ENCODE measurements at places on chromosomes 2 and 18.

DNA sequence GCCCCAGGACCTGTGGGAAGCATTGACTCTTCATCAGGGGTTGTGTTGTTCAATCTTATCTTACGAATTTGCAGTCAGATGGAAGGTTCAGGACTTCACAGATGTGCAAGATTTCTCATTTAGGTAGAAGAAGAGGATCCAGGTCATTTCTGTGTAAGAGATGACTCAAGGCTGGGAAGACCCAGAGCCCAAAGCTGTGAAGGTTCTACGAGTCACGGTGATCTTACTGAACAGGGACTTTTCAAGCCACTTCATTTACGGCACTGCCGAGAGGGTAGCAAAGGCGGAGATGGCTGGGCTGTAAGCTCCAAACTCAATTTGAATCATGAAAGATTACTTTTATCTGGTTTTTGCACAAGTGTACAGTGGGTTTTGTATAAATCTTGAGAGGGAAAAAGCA lies 228.0 kb upstream of the MEX3C start:
- DNase-seq: no peak

GRCh38 chr2:173076581-173077345 lies 1.1 kb downstream of the MAP3K20 start:
- peak; percentile 51 for DNase-seq

GRCh38 chr2:237194081-237194480 lies 108.4 kb downstream of the COPS8 start:
- DNase-seq: no peak

DNA sequence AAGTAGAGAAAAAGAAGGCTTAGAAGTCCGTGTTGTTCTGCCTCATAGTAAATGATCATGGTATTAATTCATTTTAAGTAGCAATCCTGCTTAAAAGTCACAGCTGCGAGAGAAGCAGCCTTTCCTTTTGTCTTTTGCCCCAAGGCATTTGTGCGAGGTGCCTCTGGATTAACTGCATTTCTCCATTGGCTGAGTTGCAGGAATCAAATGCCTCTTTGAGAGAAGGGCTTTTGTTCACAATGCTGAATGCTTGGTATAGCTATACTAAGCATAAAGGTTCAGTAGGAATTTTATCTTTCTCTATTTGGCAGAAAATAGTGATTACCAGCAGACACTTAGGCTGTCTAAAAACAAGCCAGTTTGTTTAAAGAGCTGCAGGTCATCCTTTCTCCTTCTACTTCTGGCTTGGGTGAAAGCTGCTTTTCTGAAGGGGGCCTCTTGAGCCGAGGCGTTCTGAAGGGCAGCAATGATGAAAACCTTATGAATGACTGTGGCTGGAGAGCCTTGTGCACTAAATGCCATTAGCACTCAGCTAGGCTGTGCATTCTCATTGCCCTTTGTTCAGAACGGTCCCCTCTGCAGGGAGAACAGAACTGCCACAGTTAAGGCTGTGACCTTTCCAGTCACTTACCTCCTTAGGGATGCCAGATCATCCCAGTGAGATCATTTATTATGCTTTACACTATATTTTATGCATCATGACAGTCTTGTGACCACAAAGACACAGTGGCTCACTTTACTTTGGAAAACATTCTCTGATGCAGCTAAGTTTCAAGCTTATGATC lies 68.8 kb upstream of the TMEM87B start:
- DNase-seq: no peak

DNA sequence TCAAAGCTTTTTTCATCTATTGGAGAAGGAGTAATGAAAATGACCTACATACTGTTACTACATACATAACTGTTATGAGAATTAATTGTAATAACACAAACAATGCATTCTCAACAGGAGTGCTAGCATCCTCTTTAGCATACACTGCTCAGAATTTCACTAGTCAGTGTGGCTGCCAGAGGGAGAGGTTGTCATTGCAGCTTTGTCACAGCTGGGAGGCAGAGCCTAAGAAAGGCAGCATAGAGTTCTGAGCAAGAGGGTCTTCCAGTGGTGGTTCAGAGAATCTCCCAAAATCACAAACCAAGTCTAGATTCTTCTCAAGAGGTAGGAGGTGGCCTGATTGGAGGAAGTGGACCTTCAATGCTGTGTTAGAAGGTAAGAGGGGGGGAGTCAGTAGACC lies 286.7 kb upstream of the CYRIA start:
- DNase-seq: no peak

GRCh38 chr2:96391153-96391827 lies 55.7 kb downstream of the NCAPH start:
- no peak for DNase-seq

DNA sequence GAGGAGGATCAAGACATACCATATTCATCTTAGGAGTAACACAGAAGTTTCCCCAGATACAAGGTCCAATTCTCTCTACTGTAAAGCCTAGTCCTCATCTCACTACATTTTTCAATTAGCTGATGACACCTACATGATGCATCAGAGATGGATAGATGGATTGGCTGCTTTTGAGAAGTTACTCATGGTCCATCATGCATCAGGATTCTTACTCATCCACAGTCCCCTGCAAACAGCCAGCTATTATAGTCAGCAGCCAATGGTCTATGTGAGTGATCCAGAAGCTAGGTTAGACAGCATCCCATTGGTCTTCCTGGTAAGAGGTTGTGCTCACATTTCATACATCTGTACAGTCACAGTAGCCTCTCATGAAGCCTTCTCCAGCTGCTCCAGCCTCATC lies 154.5 kb upstream of the NRP2 start:
- DNase-seq: peak; percentile 14

- peak; percentile 62 for DNase-seq
These were observed 891 bp downstream of the CAB39 start for GRCh38 chr2:230713331-230714135.

- DNase-seq: no peak
These were observed 136.1 kb upstream of the NRP2 start for GRCh38 chr2:205545971-205546816.

DNA sequence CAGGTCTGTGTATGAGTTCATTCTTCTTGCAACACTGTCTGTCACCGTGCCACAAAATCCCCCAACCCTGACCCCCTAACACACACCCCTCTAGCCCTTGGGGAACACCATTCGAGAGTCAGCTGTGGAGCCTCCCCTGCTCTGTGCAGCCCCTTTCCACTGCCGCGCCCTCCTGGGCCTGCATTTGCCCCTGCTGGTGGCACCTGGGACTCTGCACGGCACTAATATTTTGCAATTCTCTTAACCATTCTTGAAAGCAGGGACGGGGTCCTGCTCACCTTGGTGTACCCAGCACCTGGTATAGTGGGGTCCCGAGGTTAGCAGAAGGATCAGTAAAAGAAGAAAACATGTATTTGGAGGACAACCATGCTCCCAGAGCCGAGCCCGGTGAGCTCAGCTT lies 124.0 kb downstream of the HDAC4 start:
- no peak for DNase-seq

DNA sequence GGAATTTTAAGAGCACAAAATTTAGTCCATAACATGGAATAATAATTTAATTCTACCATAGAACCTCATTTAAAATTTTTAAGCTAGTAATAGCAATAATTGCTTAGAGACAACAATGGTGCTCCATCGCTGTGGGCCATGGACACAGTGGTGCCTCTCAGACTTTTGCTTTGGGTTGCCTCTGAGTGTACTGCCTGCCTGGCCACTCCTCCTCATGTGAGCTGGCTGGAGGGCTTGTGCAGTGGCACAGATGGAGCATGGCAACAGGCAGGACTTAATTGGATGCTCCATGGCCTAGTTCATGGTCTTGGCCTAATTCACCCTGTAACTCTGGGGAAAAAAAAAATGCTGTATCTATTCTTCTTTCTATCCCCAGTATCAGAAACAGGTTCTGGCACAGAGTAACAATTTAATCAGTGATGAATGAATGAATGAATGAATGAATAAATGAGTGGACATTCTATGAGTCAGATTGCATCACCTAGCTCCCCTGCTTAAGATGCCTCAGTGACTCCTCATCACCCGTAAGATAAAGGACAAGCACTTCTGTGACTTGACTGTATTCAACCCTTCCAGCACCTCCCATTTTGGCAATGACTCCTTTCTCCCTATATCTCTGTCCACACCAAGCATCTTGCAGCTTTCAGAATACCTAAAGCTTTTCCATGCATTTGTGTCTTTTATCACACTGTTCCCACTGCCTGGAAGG lies 211.8 kb upstream of the SLC14A2 start:
- DNase-seq: no peak

- DNase-seq: no peak
These were observed 74.8 kb upstream of the LGALSL start for GRCh38 chr2:64379186-64379585.

- DNase-seq: no peak
These were observed 41.5 kb downstream of the MARCHF7 start for GRCh38 chr2:159753797-159754196.

DNA sequence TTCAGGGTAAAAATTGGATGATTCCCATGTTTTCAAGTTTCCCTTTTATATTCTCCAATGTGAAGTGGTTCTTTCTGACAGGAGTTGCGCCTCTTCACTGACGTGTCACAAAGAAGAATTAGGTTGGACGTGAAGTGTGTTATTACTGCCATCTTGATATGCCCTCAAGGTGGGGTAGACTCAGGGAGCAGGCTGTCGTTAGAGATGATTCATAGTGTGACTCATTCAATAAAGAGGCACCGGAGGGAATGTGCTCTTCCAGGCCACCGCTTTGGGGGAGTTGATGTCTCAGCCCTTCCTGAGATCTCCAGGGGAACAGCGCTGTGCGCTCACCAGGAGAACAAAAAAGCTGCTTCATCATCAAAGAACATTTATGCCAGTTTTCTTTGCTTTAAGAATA lies 3.6 kb upstream of the DGKD start:
- peak; percentile 97 for DNase-seq

GRCh38 chr18:13112982-13113381 lies 105.6 kb upstream of the LDLRAD4 start:
- DNase-seq: no peak

- no peak for DNase-seq
These were observed 6.5 kb upstream of the IMPA2 start for GRCh38 chr18:11974741-11975325.

- DNase-seq: no peak
These were observed 18.2 kb downstream of the IWS1 start for GRCh38 chr2:127508023-127508630.

DNA sequence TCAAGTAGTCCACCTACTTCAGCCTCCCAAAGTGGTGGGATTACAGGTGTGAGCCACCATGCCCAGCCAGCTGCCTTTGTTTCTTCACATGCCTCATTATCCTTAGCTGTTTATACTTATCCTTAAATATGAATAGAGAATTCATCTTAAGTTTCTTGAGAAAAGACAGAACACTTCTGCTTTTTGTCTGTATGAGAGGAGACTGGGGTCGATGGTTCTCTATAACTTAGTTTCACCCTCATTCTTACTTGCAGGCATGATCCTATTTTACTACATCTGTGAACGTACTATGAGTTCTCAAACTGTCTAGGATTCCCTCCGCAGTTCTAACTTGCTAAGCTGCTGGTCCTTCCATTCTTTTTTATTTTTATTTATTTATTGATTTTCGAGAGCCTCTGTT lies 20.4 kb downstream of the PPM1B start:
- no peak for DNase-seq

- DNase-seq: peak; percentile 62
These were observed at the start of gene SLC9A4 for GRCh38 chr2:102473020-102473419. SLC9A4 (plus strand) TSS chr2:102473226; CDS start chr2:102473760, 534 bp downstream.

GRCh38 chr2:40445467-40445866 lies 6.4 kb downstream of the SLC8A1 start:
- DNase-seq: no peak

GRCh38 chr2:26438926-26439325 lies 37.2 kb downstream of the DRC1 start:
- no peak for DNase-seq

DNA sequence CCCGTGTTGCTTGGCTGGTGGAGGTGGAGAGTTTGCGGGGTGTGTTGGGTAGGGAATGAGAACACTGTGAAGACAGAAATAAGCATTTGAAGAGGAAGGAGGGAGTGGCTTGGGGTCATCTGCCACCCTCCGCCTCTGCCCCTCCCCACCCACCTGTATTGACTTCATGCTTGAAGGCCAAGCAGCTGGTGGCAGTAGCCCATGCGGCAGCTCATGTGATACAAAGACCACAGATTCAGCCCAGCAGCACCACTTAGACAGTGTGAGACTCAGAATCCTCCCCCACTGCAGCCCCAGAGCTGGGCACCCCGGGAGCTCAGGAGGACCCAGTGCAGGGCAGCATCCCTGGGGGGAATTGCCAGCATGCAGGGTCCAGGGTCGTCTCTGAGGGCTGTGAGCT lies 15.4 kb downstream of the NPPC start:
- no peak for DNase-seq

DNA sequence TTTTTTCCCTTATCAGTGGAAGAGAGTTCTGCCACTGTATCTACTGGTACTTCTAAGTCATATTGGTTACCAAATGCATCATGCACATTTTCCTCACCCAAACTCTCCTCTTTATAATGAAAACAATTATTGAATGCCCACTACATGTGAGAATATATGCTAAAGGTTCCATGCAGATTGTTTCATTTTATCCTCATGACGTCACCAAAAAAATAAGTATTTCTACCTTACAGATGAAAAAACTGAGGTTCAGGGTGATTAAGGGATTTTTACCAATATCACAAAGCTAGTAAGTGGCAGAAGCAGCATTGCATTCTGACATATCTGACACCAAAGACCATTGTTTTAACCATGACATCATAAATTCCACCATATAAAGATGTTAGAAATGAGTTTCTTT lies 51.9 kb upstream of the ZEB2 start:
- no peak for DNase-seq

DNA sequence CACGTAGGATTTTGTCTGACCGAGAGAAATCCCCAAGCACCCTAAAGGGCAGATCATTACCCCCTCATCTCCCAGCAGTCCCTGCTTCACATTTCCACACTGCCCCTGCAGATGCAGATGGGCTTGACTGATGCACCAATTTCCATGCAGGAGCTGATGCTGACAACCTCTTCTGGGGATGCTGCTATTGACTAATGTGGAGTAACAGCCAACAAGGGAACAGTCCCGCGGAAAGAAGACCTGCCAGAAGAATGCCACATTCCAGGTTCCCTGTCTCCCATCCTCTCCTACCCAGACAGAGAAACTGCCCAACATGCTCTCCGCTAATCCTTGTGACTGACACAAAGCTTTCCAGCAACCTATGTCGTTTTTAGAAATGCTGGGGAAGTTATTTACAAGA lies 91.7 kb downstream of the AFF3 start:
- DNase-seq: no peak

DNA sequence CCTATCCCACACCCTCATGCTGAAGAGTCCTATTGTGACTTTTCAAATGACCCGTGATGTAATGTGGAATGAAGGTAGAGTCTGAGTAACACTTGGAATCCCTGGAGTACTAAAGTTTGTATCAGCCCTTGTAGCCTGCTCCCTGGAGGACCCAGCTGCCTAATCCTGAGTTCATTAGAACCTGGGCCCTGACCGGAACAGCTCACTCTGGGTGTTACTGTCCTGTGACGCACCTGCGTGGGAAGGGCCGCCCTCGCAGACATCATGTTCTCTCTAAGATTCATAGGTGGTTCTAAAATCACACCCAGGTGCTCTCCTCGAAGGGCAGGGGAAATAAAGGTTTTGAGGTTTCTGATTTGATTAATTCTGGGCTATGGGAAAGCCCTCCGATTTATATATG lies 62.3 kb downstream of the NCK2 start:
- peak; percentile 26 for DNase-seq

- DNase-seq: no peak
These were observed 79.6 kb upstream of the CREB1 start for GRCh38 chr2:207450186-207450585.

GRCh38 chr2:150832686-150833085 lies 345.2 kb upstream of the RND3 start:
- no peak for DNase-seq
